Activated CD8-positive, alpha-beta memory T cell treated with anti-CD3 and anti-CD28 coated beads for 4 hours (primary cell): ENCODE measurements at places on chromosomes 7 and 10.

- DNase-seq = no peak
Observed at GRCh38 chr10:61452655-61453641, at the start of gene TMEM26. TSS of gene TMEM26 (minus strand) at chr10:61453381. CDS start at chr10:61453081, 300 bp downstream.

DNA sequence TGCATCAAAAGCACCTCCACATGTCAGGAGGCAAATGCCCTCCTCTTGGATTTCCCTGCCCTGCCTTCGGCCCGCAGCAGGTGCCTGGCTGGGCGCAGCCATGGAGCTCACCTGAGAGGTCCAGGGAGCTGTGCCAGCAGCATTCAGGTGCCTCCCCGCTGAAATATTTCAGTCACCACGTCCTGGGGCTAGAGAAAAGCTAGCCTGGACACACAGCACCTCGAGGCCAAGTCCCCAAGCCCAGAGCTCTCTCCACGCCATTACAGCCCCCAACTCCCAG lies 102.7 kb downstream of the MAD1L1 start:
- no peak for DNase-seq

DNA sequence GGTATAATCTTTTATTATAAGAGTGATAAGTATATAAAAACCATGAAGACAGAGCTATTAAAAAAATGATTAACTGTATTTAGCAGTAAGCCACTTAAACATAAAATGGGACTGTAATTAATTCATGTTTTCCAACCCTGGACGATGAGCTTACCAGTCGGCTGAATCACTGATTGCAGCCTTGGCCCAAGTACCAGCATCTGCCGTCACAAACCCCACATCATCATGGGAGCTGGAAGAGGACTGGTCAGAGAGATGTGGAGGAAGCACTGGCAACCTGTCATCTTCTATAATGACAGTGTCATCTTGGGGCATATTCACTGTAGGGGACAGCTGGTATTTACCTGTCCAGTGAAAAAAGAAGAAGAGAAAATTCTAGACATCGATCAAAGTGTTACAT lies 473.6 kb downstream of the PARD3 start:
- no peak for DNase-seq

GRCh38 chr10:17077890-17078289 lies 51.7 kb downstream of the CUBN start:
- DNase-seq = no peak

DNA sequence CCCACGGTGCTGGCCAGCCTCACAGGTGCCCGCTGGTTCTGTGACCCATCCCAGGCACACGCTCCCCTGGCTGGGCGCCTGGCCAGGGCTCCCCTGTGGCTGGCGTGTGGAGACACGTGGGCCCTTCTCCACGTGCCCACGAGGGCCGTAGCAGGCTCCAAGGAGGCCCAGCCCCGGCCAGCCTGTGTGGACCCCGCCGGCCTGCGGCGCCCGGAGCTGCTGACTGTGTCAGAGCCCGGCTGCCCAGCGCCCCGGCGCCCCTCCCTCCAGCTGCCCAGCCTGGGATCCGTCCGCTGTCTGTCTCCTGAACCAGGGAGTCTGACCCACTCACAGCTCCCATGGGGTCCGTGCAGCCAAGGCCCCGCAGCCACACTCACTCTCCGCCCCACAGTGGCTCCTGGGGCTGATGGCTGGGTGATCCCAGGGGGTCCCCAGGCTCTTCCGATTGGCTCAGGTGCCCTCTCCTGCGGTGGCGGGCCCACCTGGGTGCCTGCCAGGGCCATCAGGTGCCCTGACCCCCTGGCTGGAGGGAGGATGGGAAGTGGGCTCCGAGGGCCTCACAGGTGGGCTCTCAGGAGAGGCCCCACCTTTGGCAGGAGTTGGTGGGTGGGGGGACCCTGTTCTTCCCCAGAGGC lies 9.6 kb downstream of the TMEM184A start:
- no peak for DNase-seq
